ENCODE measurements at places on chromosomes 7 and 10.

GRCh38 chr10:113158183-113158582 lies 208.1 kb downstream of the TCF7L2 start:
- no peak for DNase-seq

- DNase-seq = no peak
Observed at GRCh38 chr7:1561036-1561940, 5.3 kb upstream of the TMEM184A start.

DNA sequence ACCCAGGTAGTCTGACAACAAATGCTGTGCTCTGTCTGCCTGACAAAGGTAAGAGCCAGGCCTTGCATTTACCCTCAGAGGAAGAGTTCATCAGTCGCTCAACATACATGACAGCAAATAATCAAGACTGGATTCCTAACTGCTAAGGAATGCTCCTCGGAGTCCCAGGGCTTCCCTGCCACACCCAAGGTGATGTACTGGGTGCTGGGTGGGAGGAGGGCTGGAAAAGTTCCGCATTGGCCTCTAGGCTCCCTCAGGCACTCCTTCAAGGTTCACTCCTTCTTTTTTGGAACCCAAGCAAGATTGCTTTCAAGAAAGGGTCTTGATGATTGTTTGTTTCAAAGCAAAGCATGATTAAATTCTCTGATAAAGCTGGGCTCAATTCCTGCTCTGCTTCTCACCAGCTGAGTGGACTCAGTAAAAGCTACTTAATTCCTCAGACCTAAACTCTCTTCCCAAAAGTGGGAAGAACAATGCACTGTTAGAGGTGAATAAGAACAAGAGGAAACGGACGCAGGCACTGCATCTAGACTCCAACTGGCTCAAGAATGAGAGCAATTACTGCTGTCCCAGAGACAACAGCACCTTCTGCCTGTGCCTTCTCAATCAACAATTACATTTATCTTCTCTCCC lies 173.5 kb downstream of the ELMO1 start:
- DNase-seq = no peak

GRCh38 chr7:72760602-72761001 lies 67.4 kb downstream of the TYW1B start:
- no peak for DNase-seq

DNA sequence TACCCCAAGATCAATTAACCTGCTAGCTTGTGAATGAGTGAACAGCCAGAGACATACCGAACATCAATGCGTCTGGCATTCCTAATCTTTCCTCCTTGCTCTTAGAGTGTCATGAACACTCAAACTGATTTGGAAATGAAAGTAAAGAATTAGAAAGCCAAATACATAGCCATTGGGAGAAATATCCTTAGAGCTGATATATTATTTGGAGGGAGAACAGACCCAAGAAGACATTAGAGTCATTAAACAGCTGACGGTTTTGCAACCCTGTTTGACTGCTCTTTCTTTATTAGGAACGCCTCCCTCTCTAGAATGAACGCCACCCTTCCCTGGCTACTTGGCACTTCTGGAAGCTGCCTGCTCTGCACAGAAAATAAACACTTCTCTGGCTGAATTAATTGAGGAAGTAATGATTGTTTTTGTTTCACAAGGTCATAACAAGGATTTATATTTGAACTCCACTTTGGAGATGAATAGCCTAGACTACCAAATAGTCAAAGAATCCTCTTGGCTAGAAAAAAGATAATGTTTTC lies 42.8 kb downstream of the CTTNBP2 start:
- DNase-seq = no peak

GRCh38 chr7:116876664-116877442 lies 14.5 kb downstream of the CAPZA2 start:
- no peak for DNase-seq

GRCh38 chr10:121330563-121330962 lies 267.7 kb downstream of the FGFR2 start:
- DNase-seq = no peak

GRCh38 chr7:158318511-158318913 lies 269.1 kb downstream of the PTPRN2 start:
- no peak for DNase-seq

DNA sequence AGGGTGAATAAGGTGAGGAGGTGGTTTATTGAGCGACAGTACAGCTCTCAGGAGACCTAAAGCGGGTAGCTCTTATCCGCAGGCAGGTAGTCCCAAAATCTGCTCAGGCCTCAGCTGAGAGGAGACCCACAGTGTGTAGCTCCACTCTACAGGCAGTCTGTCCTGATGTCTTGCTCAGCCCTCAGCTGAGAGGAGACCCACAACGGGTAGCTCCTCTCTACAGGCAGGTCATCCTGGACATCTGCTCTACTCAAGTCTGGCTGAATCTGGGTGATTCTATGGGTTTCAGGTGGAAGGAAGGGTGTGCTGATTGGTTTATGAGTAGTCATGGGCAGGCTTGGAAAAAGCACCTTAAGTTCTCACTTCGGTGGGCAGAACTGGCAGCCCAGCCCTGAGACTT lies 55.6 kb upstream of the ABCB5 start:
- no peak for DNase-seq

DNA sequence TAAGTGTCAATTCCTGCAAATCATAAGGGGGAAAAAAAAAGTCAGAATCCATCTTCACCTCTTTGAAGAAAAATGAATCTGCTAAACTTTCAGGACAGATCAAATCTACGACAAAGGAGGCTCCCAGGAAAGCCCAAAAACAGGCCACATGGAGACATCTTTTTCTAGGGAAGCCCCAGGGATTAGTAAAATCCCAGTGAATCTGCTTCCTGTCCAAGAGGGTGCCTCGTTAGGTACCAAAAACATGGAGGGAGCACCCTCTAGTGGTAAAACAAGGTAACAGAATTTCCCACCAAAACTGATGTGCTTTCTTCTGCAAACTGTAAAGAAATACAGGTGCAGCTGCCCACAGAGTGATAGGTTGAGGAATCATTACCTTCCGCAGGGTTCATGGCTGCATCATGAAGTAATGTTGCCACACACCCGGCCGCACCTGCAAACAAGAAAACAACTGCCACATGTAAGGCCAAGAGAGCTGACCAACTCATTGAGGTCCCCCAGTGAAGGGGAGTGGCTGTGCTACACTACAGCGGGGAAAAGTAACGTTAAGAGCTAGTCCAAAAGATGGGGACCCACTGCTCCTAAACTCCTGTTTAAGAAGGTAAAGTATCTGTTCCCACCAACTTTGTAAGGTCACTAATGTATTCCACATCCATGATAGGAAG lies 7.9 kb downstream of the SLC25A28 start:
- peak; percentile 70 for DNase-seq

- no peak for DNase-seq
Observed at GRCh38 chr10:72068901-72069446, 19.4 kb downstream of the SPOCK2 start.

GRCh38 chr7:138924501-138925225 lies 56.5 kb downstream of the KIAA1549 start:
- no peak for DNase-seq

- no peak for DNase-seq
Observed at GRCh38 chr7:27693794-27694193, 31.1 kb upstream of the HIBADH start.

- peak; percentile 18 for DNase-seq
Observed at GRCh38 chr7:119175911-119176627, 951.6 kb downstream of the ANKRD7 start.

DNA sequence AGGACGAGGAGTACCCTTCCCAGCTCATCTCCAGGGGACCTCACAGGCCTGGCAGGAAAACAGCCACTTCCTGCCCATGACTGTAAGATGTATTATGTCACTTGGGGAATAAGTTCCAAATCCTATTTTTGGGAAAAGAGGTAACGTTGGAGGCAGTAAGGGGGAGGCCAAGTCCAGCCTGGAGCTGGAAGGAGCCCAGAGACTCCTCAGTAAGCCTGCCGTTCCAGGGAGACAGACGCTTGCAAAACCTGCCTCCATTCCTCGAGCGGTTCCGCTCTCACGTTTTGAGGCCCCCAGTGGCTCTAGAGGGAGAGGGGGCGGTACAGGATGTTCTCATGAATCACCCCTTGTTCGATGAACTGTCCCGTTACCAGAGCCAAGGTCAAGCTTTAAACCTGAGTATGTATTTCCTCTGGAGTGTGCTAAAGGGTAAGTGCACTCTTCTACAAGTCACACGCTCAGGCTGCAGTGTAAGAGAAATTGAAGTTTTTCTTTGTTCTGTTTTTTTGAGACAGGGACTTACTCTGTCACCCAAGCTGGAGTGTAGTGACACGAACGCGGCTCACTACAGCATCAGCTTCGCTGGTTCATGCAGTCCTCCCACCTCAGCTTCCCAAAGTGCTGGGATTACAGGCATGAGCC lies 45.5 kb upstream of the CYTH3 start:
- DNase-seq = no peak

DNA sequence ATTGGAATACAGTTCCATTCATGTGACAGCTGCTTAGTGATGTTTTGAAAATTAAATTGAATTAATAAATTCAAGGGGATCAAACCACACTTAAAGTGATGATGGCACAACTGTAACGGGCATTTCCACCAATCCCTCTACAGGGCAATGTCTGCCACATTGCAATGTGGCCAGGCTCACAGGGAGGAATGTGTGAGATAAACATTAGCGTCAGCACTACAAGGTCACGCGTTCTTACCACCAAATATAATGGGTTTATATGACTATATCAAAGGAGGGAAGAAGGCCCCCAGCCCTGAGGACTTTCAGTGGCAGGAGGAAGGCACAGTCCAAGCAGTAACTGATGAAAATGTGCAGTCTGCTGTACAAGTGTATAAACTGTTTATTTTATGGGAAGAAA lies 31.1 kb upstream of the CELF2 start:
- DNase-seq = no peak

- DNase-seq = no peak
Observed at GRCh38 chr10:43680035-43680434, 31.4 kb upstream of the ZNF32 start.

DNA sequence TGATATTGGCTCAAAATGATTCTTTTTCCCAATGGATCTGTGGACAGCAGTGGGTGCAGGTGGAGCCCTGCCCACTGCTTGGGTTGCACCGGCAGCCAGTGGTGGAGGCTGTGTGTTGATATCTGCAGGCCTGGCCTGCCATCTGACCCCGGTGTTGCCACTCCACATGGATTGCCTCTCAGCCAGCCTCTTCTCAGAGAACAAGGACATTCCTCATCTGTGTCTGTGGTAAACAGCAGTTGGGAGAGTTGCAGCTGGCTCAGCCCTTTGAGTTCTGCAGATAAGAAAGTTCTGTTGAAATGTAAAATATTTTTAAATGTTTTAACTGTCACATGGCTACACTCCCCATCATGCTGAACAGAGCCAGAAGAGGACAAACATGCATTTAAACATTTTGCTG lies 374.9 kb upstream of the CELF2 start:
- DNase-seq = no peak

GRCh38 chr7:108813251-108814014 lies 243.8 kb downstream of the DNAJB9 start:
- DNase-seq = no peak

DNA sequence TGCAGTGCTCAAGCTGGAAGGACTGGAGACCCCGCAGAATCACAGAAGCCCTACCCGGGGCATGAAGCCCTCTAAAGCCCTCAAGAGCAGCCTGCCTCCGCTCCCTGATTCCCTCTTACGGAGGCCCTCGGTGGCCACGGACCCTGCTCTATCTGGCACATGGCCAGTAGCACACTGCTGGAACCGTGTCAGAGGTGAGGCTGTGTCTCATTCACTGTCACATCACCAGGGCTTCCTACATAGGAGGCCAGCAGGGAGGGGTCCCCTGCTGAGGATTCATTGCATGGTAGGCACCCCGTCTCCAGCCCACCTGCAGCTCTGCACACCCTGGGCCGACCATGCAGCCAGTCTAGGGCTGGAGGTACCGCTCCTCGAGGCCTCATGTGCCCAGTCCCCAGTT lies 259.2 kb downstream of the TNS3 start:
- DNase-seq = no peak

DNA sequence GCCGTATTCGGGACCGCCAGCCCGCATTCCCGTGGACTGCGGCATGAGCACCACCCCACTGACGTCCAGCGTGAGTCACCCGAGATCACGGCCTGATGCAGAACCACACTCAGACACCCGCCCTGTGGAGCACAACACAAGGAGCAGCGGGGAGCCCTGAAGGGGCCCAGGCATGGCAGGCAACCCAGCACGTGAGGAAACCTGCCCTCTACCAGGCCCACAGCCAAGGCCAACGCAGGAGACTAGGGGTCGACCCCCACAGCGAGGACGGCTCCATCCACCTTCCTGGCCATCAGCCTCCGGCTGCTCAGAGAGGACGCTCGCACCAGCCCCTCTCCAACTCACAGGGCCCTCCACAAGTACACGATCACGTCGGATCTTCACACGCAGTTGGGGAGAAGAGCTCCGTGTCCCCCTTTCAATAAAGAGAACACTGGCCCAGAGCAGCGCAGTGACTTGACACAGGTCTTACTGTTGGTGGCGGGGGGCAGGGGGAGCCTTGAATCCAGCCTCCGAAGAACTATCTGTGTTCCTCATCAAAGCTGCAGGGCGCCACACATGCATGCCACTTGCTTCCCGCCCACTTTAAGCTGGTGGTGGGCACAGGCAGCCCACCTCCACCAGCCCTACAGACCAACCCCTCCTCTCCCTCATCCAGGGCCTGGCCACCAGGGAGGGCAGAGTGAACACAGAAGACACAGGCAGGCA lies 22.0 kb downstream of the MAD1L1 start:
- no peak for DNase-seq

DNA sequence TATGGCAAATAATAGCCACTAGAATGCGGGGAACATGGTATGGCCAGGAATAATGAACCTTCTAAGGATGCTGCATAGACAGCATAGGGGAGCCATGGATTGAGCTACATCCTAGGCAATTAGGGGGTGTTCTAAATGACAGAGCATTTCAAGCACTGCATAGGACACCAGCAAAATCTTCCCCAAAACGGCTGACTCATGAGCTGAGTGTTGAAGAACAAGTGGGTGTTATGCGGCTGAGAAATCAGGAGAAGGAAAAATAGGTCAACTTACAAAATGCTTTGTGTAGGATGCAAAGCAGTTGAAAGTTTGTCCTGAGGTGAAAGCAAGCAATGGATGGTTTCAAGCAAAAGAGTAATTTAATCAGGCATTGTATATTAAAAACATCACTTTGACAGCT lies 1023.5 kb upstream of the C7orf33 start:
- no peak for DNase-seq

GRCh38 chr10:20893297-20893696 lies 3.8 kb downstream of the NEBL start:
- no peak for DNase-seq

DNA sequence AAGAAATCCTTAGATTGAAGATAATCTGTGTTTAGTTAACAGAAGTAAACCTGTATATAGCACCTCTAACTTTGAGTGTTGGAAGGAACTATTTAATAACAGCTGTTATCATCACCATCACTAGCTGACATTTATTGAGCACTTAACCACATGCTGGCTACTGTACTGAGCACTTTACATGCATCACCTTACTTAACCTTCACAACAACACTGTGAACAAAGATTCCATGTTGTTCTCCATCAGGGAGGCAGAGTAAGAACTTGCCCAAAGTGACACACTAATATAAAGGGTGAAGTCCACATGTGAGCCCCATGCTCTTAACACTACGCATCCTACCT lies 182.2 kb downstream of the ST7 start:
- DNase-seq = no peak

DNA sequence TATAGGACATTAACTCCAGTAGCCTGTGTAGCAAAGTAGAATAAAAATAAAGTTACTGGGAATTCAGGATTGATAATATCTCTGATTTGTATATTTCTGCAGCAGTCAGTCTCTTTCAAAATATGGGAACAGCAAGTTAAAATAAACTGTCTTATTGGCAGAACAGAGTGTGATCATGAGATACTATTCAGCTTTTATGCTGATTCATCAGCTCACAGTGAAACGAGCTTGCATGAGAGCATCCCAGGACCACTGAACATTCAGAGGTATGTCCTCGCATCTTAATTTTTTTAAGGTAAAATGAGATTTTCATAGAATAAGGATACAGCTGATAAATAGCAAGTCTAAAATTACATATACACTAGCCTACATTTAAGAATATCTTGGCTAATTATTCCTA lies 282.5 kb upstream of the MYO3A start:
- no peak for DNase-seq
